ENCODE measurements at places on chromosomes 5 and 9. TPM values are rescaled to one million over a fixed set of nuclear protein-coding genes. Genes with fewer than 3 reads are reported as not detected.

GGTA1 gene
- total RNA-seq = not detected

SEMA6A gene
- total RNA-seq = 1.0 TPM

TMEM215 gene
- not detected for total RNA-seq

CCDC192 gene
- not detected for total RNA-seq

N4BP3 gene
- 2.6 TPM for total RNA-seq

GADD45G gene
- total RNA-seq = 0.20 TPM

DPYSL3 gene
- total RNA-seq = 16.4 TPM

LCN6 gene
- not detected for total RNA-seq

NUTM2F gene
- not detected for total RNA-seq

IL13 gene
- not detected for total RNA-seq

GRCh38 chr9:72579190-72579589, 57.8 kb downstream of the TMC1 start:
- DNase-seq = peak; percentile 79

GRCh38 chr5:126137891-126138280, 285.3 kb upstream of the GRAMD2B start:
- DNase-seq = no peak

DNA sequence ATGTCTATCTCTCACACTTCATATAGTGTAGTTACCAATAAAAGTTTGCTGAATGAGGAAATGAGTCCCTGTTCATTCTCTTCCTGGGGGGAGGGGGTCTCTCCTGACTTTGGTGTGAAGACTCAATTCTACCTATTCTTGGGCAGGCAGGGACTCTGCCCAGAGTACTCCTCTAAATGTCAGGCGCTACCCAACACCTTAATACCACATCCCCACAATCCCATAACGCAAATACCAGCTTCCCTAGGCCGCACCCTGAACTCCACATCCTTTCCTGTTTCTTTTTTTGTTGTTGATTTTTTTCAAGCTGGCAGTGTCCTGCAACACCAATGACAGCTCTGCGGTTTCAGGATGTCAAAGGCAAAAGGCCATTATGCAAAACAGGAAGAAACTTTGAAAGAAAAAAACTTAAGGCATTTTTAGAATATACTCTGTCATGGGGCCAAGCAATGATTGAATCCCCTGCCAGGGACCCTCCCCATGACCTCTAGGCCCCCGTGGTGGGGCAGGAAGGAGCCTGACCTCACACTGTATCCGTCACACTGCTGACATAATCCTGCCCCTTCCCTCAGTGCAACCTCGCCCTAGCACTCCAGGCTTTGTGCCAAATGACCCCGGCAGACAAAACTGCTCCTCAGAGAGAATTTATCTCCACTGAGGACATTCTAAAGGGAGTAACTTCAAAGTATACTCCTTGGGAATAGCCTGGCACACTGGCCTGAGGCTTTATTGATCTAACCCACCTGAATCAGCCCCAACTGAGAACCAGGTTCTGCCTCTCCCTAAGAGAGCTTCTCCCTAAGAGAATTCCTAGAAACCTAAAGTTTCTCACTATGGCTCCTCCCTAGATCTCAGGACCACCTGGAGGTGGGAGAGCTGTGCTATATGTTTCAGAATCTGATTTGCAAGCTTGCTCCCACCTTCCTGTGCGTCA, 8.0 kb downstream of the B4GALT1 start:
- DNase-seq = no peak

- no peak for DNase-seq
Observed at GRCh38 chr5:1777281-1778137, 22.1 kb downstream of the MRPL36 start.

GRCh38 chr9:135332979-135333748, 146.4 kb upstream of the PPP1R26 start:
- no peak for DNase-seq

GRCh38 chr5:127298656-127299055, 8.1 kb downstream of the MEGF10 start:
- no peak for DNase-seq

- DNase-seq = peak; percentile 95
Observed at GRCh38 chr5:141603923-141604717, 14.7 kb downstream of the DIAPH1 start.

- DNase-seq = no peak
Observed at GRCh38 chr5:33933723-33934169, 2.4 kb upstream of the RXFP3 start.

DNA sequence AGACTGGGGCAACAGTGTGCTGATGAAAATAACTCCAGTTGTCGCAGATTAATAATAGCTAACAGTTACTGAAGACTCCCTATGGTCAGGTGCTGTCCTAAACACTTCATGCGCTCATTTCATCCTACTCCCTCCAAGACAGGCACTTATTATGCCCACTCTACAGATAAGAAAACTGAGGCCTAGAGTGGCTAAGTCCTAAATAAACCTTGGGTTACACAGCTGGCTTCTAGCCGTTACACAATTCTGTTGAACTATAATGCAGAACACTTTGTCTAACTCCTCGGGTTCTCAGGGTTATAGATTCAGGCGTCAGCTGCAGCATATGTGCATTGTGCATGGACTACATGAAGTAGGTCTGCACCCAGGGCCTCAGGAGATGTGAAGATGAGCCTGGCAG, 103.9 kb downstream of the DAPK1 start:
- no peak for DNase-seq

DNA sequence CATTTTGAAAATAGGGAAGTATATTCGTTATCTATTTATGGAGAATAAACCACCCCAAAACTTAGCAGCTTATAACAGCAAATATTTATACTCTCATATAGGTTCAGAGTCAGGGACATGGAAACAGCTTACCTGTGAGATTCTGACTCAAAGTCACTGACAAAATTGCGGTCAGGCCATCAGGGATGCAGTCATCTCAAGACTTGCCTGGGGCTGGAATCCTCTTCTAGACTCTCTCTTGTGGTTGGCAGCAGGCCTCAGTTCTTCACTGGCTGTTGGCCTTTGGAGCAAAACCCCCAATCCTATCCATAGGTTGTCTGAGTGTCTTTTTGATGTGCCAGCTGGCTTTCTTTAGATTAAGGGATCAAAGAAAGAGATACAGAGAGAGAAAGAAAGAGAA, 275.6 kb downstream of the SEC61B start:
- no peak for DNase-seq

- DNase-seq = peak; percentile 76
Observed at GRCh38 chr5:57499262-57500050, 16.8 kb upstream of the ACTBL2 start.

DNA sequence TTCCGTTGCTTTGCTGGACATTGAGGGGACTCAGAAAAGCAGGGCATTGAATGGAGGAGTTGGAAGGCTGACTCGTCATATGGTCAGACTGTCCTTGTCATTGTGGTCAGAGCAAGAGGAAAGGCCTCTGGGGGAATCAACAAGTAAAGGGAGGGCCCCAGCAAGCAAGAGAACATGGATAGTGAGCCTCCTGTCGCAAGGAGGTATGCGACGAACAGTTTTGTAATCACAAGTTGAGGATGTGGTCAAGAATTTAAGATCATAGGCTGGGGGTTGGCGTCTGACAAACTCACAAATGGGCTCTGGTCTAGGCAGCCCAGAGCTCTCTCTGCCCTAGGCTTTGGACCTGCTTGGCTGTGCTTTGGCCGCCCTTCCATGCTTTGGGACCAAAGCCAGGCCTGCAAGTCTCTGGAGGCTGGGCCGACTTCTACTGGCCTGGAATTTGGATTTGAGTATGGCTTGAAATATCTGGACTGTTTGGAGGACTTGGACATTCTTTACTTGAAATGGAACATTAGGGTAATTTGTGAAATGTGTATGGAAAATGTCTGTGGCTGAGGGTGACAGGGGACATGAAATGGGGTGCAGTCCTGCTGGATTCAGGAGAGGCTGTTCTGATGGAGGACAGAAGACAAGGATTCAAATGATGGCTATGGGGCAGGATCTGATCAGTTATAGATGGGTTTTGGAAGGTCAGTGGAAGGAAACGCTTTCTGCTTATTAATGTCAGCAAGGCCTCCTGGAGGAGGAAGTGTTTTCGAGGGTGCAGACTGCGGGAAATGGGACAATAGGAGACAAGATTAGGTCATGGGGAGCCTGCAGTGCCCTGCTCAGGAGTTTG, 19.2 kb upstream of the NDST1 start:
- peak; percentile 57 for DNase-seq

- peak; percentile 70 for DNase-seq
Observed at GRCh38 chr5:139746691-139747582, 48.7 kb upstream of the PSD2 start.

DNA sequence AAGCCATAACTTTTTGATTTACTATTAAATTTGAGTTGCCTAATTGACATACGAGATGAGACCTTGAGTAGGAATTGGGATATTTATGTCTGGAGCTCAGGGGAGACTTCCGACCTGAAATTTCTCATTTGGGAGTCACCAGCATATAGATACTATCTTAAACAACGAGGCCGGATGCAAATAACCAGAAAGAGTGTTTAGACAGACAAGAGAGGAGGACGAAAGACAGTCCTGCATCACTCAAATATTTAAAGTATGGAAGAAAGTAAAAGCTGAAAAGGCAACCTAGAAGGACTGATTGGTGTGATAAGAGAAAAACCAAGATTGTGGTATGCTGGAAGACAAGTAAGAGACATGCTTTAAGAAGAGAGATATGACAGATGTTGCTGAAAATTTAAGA, 675.0 kb upstream of the NUDT12 start:
- no peak for DNase-seq

DNA sequence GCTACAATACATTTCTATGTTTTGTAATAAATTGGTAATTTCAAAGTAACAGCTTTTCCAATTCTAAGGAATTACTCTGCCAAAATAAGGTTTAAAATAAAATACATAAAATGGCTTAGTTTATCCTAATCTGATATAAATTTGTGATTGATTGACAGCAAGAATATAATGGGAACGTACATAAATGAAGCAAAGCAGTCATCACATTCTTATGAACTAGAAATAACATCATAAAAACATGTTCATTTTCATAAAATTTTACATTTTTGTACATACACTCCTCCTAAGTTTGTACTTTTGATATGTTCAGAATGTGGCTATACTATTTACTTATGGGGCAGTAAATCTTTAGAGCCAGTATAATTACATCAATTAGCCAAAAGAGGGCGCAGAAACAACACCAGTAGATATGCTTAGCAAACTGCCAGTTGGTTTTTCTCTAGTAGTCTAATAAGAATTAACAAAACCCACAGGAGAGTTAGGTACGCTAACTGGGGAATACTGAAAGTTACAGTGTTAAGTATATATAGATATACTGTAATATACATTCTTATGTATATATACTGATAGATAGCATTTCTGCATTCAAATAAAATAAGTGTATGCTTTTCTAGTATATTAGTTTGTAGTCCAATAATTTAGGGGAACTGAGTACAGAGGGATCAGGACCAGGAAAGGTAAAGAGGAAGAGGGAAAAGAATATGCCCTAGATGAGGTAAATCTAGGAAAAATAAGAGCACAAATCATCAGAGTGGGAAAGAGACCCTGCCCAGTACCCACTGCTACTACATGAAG, 76.8 kb downstream of the ZDHHC21 start:
- peak; percentile 77 for DNase-seq

GRCh38 chr5:122499585-122499984, 187.5 kb downstream of the SNCAIP start:
- no peak for DNase-seq

DNA sequence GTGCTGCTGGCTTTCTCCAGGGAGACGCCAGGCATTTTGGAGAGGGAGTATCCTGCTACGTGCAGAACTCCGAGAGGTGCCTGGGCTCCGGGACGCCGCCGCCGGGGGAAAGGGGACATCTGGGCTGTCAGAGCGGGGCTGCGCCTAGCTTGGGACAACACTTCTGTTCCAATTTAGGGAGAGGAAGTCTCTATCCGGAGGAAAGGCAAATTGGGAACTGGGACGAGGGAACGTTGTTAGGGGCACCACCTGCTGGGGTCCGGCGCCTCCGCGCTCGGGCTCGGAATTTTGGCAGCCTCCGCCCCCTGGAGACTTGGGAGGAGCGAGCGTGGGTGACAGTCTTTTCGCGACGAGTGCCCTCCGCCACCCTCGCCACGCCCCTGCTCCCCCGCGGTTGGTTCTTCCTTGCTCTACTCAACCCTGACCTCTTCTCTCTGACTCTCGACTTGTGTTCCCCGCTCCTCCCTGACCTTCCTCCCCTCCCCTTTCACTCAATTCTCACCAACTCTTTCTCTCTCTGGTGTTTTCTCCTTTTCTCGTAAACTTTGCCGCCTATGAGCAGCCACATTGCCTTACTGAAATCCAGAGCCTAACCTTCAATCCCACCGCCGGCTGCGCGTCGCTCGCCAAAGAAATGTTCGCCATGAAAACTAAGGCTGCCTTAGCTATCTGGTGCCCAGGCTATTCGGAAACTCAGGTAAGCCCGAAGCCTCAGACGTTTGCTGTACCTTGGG, 1.6 kb downstream of the TSLP start:
- DNase-seq = no peak

- no peak for DNase-seq
Observed at GRCh38 chr5:137022725-137023124, 476.4 kb downstream of the SPOCK1 start.
